Bone marrow (tissue), 2 donors: ENCODE measurements at places on chromosomes 1 and 21.
A peak's percentile ranks its signal among the peaks of the same experiment; 100 is the strongest.

DNA sequence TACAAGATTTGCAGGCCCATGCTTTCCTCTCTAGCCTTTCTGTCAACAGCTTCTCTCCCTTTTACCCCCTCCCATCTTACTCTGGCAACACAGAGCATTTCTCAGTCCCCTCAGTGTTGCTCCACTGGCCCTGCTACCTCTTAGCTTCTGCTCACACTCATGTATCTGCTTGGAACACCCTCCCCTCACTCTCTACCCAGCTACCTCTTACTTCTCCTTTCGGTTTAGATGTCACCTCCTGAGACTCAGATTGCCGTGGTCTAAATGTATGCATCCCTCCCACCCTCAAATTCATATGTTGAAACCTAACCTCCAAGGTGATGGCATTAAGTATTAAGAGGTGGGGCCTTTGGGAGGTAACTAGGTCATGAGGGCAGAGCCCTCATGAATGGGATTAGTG is 80.1 kb downstream of the FOXD2 start:
- no peak for DNase-seq

GRCh38 chr21:26405735-26406361 is 167.2 kb downstream of the CYYR1 start:
- DNase-seq, result no peak

GRCh38 chr1:15627343-15627988 is 10.2 kb downstream of the DDI2 start:
- no peak for DNase-seq

GRCh38 chr1:206582971-206583706 is 29.1 kb downstream of the EIF2D start:
- no peak for DNase-seq

- DNase-seq, result no peak
Observed at GRCh38 chr21:27820342-27820741, 853.5 kb upstream of the ADAMTS5 start.

GRCh38 chr1:229432905-229433304 is 989 bp downstream of the ACTA1 start:
- no peak for DNase-seq

- DNase-seq, result peak; percentile 27
Observed at GRCh38 chr1:153355445-153356071, 2.1 kb upstream of the S100A9 start.

GRCh38 chr1:203143641-203144040 is 16.1 kb downstream of the ADORA1 start:
- DNase-seq, result no peak

- DNase-seq, result no peak
Observed at GRCh38 chr1:164563721-164564360, 4.9 kb downstream of the PBX1 start.

DNA sequence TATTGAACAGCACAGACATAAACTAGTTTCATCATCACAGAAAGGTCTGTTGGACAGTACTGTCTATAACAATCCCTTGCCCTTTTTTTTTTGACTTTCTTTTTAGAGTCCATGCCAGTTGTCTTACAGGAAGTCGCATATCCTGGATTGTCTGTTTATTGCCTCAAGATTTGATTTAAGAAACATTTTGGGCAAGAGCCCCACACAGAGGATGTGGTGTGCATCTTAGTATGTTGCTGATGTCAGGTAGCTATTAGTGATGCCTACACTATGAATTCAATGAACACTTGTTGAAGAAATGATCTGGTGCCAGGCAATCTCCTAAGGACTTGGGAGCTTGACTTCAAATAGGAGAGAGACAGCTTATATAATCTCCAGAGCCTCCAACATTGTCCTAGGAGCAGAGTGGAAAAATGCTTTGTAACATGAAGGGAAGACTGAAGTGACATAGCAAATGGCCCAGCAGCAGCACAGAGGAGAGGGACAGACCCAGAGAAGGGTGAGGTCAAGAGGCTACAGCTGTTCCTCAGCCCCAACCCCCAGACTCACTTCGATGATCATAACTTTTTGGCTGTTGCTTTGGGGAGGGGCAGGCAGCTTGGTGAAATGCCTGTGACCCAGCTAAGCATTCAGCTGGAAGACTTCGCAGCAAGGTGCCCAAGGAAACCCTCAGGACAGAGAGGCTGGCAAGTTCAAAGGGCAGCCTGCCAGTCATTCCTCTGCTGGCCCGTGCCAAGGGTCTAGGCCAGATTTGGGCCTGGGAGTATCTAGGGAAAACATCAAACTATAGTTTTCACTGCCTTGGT is 7.5 kb upstream of the RAB29 start:
- peak; percentile 25 for DNase-seq

GRCh38 chr1:150760013-150760412 is 5.6 kb downstream of the CTSS start:
- DNase-seq, result no peak

- no peak for DNase-seq
Observed at GRCh38 chr1:61071205-61072130, 10.9 kb upstream of the NFIA start.

- DNase-seq, result no peak
Observed at GRCh38 chr1:65979136-65980044, 186.7 kb downstream of the PDE4B start.

GRCh38 chr1:246617156-246617555 is 50.9 kb downstream of the CNST start:
- DNase-seq, result no peak

- no peak for DNase-seq
Observed at GRCh38 chr1:198811449-198811848, 172.6 kb downstream of the PTPRC start.

- DNase-seq, result no peak
Observed at GRCh38 chr1:41390166-41390565, 28.9 kb downstream of the FOXO6 start.

DNA sequence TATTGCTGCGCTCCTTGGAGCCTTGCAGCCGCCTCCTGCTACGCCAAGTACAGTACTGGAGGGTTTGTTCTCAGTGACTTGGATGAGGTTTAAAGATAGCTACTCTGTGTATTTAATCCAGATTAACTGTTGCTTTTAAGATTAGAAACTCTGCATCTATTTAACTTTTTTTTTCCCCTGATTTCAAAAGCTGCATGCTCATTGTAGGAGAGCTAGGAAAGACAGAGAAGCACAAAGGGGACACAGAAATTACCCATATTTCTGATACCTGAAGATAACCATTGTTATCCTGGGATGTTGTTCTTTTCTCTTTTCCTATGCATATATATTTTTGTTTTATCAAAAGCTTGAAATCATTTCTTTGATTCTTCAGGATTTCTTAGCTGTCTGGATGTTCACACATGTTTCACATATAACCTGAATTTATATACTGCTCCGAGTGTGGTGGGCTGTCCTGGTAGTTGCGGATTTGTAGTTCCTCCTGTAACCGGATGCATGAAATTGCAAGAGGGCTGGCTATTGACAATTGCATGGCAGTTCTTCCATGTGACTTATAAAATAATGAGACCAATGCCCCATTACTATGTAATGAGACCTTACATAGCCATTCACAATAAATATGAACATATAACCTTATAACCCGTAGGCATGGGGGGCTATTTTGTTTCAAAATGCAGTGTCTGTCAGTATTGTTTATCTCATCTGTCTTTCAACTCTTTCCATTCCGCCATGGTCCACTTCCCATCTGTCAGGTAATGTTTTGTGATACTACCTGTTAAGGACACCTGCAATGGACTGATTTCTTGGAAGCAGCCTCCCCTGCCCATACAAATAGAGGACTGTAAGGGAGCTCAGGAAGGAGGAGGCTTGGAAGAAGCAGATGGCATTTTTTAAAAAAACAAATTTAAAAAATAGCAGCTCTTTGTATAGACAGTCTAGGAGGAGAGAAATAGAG is 1.4 kb downstream of the RAVER2 start:
- no peak for DNase-seq

DNA sequence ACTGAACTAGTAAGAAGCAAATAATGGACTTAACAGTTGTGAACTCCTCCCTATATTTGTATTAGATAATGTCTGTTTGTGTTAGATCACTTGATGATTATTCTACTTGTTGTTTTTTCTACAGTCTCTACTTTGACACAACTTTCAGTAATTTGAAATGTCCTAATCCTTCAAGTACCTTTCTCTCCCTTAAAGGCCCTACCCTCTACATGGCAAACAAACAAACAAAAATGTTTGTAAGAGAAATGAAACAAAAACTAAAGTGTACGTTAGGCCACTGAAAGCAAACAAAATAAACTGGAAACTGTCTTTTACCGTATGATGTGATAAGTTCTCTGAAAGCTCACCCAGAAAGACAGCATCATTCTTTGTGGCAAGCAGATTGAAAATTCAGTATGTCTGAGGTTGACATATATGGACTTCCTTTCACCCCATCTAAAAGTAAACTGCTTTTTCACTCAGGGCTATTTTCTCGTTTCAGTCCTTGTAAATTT is 255.9 kb upstream of the SNX7 start:
- no peak for DNase-seq
